Stimulated activated CD4-positive, alpha-beta T cell treated with anti-CD3 and anti-CD28 coated beads, Interleukin-15, amount 100 ng/mL, for 1 hour (primary cell): ENCODE measurements at places on chromosomes 11 and 22.

- DNase-seq, result no peak
These were observed 39.5 kb upstream of the EP300 start for GRCh38 chr22:41052661-41053490.

GRCh38 chr11:11444027-11444803, 91.2 kb upstream of the CSNK2A3 start:
- no peak for DNase-seq

GRCh38 chr11:117545706-117546105, 218.1 kb downstream of the CEP164 start:
- no peak for DNase-seq

- DNase-seq, result no peak
These were observed 3.5 kb downstream of the KCNJ5 start for GRCh38 chr11:128894685-128895084.

GRCh38 chr11:78219493-78220217, 30.9 kb downstream of the USP35 start:
- no peak for DNase-seq

- no peak for DNase-seq
These were observed 626 bp downstream of the FLRT1 start for GRCh38 chr11:64036087-64037026.

DNA sequence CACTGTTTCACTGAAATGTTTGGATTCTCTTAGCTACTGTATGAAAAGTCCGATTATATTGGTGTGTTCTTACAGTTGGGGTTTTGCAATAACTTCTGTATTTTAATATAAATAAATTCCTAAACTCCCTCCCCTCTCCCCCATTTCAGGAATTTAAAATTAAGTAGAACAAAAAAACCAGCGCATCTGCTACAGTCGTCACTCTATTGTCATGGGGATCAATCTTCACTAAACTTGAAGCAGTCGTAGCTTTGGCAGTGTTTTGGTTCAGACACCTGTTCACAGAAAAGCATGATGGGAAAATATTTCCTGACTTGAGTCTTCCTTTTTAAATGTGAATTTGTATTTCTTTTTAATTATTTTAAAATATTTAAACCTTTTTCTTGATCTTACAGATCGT, 9.4 kb downstream of the PIWIL3 start:
- DNase-seq, result no peak

GRCh38 chr11:67033661-67034166, 10.8 kb downstream of the SYT12 start:
- DNase-seq, result no peak

DNA sequence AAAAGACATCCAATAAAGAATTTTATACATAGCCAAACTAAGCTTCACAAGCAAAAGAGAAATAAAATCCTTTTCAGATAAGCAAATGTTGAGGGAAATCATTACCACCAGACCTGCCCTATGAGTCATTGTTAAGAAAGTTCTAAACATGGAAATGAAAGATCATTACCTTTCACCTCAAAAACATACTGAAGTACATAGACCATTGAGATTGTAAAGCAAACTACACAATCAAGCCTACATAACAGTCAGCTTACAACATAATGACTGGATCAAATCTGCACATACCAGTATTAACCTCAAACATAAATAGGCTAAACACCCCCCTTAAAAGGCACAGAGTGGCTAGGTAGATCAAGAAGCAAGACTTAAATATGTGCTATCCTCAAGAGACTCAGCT, 501.0 kb upstream of the LUZP2 start:
- DNase-seq, result no peak

GRCh38 chr22:45817745-45818423, 146.2 kb downstream of the ATXN10 start:
- no peak for DNase-seq
